HT-29 (cell line): ENCODE measurements at places on chromosomes 3 and 15. TPM values are rescaled to one million over a fixed set of nuclear protein-coding genes. Genes with fewer than 3 reads are reported as not detected.

- DNase-seq = no peak
Observed at GRCh38 chr3:16890597-16891333, 6.0 kb downstream of the PLCL2 start.

- peak; percentile 83 for DNase-seq
Observed at GRCh38 chr15:42273900-42274701, 868 bp upstream of the TMEM87A start.

GRCh38 chr15:100279849-100280248 lies 61.9 kb downstream of the ADAMTS17 start:
- DNase-seq = no peak

DNA sequence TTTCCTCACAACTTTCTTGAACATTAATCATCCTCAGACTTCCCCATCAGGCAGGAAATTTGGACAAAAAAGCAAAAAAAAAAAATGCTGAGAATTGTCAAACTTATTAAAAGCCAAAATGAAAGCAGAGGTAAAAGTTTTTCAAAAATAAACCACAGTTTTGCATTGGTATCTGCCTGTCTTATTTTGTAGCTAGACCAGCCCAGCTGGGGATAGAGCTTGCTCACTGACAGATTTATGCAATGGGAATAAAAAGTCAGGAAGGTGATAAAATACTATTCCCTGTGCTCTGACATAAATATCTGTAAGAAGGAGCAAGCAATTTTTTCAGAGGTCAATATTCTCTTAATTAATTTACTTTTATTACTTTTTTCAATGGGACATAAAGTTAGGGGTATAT lies 1006.7 kb upstream of the ALCAM start:
- DNase-seq = no peak

DNA sequence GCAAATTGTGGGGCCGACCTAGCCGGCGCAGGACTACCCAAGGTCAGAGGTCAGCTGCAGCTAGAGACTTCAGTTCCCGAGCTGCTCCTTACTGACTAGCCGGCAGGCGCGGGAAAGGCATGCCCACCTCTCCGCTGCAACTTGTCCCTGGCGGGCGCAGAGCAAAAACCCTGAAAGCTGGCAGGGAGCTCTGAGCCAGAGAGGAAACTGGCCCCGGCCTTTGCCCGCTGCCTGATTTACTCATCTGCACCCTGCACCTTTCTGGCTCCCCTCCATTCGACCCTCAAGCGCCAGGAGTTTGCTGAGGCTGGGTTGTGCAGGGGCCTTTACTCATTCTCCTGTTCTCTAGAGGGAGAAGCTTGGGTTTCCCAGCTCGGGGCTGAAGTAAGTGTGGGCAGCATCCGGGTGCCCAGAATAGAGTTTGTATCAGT lies 1.5 kb downstream of the ZIC4 start:
- DNase-seq = no peak

GRCh38 chr15:63163217-63163616 lies 5.9 kb upstream of the RPS27L start:
- DNase-seq = no peak

DNA sequence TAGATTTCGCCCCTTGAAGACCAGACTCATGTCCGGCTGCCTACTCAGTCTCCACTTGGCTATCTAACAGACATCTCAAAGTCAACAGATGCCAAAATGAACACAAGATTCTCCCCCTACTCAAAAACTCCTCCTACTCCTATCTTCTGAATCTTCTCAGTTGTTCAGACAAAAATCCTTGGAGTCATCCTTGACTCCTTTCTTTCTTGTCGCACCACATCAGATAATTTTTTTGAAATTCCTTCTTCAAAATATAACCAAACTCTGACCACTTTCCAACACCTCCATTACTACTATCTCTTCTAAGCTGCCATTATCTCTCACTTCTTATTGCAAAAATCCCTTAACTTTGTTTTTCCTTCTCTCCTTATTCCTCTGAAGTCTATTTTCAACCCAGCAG lies 141.9 kb upstream of the SLC7A14 start:
- DNase-seq = no peak

- DNase-seq = no peak
Observed at GRCh38 chr3:128071771-128072453, 19.7 kb downstream of the SEC61A1 start.

GRCh38 chr3:43019826-43020225 lies 40.7 kb downstream of the GASK1A start:
- no peak for DNase-seq

The DNASE1L3 gene
- total RNA-seq = not detected in 2 replicates

The ARNT2 gene
- total RNA-seq = not detected in 2 replicates
